Mammary microvascular endothelial cell (primary cell): ENCODE measurements at places on chromosomes 4 and X. TPM values are rescaled to one million over a fixed set of nuclear protein-coding genes. Genes with fewer than 3 reads are reported as not detected.

SMIM31 gene
- total RNA-seq: not detected in 2 replicates

TMLHE gene
- 5.5 and 6.4 TPM in 2 replicates for total RNA-seq

LGI2 gene
- total RNA-seq: not detected in 2 replicates

CFAP99 gene
- not detected in 2 replicates for total RNA-seq
